ENCODE measurements at places on chromosomes 1 and 21.

- no peak for DNase-seq
These were observed 42.1 kb upstream of the EDARADD start for GRCh38 chr1:236351875-236352573.

DNA sequence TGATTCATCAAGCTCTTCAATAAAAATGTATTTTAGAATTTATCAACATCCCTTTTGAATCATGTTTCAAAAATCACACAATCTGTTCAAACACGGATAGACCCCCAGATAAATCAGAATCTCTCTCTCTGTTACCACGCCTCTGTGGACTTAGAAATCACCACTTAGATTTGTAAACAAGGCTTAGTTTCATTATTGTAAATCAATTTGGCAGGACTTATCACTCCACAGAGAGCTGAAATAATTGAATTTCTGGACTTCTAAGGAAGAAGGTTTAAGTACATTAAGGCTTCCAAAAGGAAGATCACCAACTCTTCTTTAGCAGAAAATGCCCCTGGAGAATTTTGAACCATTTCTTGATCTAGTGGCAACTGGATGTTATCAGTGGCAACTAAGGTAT, 100.4 kb downstream of the APP start:
- no peak for DNase-seq

- no peak for DNase-seq
These were observed 196.4 kb upstream of the GREM2 start for GRCh38 chr1:240808381-240808780.

GRCh38 chr1:187460093-187460492, 631.3 kb downstream of the PLA2G4A start:
- DNase-seq: no peak

- no peak for DNase-seq
These were observed 9.4 kb downstream of the RUSC1 start for GRCh38 chr1:155329980-155330598.

DNA sequence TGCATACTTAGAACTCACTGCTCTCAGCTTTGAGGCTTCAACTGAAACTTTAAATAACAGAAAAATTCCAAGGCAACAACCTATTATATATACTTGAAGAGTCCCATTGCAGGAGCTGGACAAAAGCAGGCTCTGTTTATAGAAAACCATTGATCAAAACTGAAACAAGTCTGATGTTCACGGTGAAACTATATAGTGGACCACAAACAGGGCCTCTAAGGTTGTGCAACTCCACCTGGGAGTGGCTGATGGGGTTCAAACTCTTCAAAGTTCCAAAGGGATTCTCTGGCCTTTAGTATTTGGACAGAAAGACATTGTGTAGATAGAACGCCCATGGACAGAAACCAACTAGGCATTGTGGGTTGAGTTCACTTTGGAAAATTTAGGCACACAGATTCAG, 140.3 kb downstream of the ZC3H11B start:
- DNase-seq: no peak

GRCh38 chr1:15260418-15261154, 13.6 kb downstream of the FHAD1 start:
- no peak for DNase-seq

DNA sequence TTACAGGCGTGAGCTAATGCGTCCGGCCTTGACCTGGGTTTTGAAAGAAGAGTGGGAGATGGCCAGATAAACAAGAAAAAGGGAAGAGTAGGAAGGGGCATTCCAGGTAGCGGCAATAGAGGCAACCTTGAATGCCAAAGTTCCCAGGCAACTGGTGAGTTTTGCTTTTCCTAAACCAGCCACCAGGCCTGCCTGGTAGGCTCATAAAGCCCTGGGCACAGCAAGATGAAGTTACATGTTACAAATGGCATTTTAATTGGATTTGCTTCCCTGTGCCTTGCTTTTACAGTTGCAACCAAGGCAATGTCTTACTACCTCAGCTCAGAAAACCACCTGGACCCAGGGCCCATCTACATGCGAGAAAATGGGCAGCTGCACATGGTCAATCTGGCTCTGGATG, 5.5 kb downstream of the LRRC42 start:
- no peak for DNase-seq

DNA sequence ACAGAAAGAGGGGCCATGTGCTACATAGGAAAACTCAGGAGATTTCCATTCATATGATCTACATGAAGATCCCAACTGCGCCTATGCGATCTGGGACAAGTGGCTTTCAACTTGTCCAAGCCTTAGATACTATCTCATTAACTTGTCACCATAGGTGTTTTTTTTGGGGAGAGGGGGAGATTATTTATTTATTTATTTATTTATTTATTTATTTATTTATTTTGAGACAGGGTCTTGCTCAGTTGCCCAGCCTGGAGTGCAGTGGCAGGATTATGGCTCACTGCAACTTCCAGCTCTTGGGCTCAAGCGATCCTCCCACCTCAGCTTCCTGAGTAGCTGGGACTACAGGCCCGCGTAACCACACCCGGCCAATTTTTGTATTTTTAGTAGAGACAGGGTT, 11.3 kb downstream of the FABP3 start:
- DNase-seq: no peak

DNA sequence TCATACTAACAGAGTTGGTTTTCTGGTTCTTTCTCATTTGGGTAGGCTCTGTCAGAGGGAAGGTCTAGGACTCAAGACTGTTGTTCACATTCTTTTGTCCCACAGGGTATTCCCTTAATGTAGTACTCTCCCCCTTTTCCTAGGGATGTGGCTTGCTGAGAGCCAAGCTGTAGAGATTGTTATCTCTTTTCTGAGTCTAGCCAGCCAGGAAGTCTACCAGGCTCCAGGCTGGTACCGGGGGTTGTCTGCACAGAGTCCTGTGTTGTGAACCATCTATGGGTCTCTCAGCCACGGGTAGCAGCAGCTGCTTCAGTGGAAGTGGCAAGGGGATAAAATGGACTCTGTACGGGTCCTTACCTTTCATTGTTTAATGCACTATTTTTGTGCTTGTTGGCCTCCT, 226.4 kb downstream of the LBR start:
- no peak for DNase-seq

GRCh38 chr1:2346691-2347408, 44.5 kb downstream of the MORN1 start:
- DNase-seq: no peak

- no peak for DNase-seq
These were observed 80.9 kb upstream of the LBR start for GRCh38 chr1:225508538-225509375.

GRCh38 chr1:14160781-14161180, 437.7 kb upstream of the KAZN start:
- no peak for DNase-seq

DNA sequence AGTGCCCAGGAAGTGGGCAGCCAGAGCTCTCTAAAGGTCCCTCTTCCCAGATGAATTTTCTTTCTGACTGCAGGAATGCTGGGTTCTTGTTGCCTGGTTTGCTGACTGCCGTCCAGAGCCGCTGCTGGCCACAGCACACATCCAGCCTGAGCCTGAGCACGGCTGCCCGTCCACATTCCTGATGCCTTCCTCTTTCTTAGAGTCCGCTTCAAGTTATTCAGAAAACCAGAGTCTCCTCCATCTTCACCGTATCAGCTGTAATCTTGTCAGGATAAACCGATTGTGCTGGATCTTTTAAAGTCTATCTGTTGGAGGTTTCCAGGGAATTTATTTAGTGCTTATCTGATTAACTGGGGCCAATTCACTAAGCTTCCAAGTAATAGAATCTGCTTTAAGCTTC, 84.8 kb upstream of the BCAR3 start:
- no peak for DNase-seq

DNA sequence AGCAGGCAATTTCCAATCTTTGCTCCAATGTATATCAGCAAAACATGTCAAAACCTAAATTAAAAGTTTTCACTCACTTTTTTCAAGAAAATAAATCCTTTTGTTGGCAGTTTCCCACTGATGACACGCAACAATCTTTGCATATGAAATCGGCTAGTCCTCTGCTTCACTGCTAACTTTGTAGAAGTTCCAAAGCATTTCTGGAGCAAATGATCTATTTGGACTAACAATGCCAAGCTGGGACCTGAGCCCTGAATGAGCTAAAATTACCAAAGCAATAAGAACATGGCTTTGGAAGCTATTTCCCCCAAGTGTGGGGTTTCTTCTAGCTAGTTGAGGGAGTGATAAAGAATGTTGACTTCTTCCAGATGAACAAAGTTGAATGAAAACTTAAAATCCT, 5.1 kb downstream of the BEND5 start:
- no peak for DNase-seq

DNA sequence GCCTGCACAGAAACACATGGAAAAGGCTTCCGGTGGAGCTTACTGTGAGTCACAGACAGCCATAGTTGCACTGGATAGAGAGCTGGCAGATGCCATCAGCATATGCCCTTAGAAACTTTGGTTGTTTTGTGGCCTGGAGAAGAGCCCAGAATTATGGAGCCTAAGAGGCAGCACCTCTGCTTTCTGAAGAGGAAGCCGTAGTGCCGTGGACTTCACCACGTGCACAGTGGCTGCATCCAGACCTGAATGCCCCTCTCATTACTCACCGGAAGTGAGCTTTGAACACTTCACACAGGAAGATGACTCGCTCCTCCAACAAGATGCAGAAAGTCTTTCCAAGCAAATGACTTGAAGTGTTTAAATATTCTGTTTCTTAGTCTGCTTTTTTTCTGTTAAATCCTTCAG, 28.4 kb downstream of the JUN start:
- DNase-seq: no peak

DNA sequence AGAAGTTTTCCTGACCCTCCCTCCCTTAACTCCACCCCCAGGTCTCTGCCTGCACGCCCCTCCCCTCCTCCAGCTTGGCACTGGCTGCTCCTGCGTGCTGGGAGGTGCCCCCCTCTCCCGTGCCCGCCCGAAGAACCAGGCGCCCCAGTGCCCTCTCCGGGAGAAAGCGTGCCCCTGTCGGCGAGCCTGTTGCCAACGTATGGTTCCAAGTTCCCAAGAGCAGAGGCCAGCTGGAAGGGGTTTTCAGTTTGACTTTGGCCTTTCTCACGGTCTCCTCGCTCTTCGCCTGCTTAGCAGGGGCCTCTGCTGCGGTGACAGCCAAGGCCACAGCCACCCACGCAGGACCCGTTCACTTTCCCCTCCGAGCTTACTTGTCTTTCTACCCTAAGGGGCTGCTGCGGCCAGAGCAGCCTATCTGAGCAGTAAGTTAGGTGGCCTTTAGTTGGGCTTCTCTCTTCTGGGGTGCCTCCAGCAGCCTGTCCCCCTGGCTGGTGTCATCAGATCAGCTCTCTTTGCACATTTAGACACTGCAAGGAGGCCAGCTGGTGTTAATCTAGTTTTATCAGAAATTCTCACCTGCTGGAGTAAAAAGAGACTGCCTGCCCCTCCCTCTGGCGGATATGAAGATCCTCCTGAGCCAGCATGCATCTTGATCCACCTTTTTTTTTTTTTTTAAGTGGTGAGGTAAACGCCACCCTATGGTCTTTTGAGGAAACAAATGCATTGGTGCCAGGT, 1.5 kb downstream of the STUM start:
- no peak for DNase-seq

GRCh38 chr1:42966688-42967612, 8.3 kb upstream of the SLC2A1 start:
- no peak for DNase-seq

GRCh38 chr1:33984906-33985565, 121.2 kb downstream of the HMGB4 start:
- no peak for DNase-seq

GRCh38 chr1:212257157-212257556, 28.1 kb upstream of the PPP2R5A start:
- DNase-seq: no peak

DNA sequence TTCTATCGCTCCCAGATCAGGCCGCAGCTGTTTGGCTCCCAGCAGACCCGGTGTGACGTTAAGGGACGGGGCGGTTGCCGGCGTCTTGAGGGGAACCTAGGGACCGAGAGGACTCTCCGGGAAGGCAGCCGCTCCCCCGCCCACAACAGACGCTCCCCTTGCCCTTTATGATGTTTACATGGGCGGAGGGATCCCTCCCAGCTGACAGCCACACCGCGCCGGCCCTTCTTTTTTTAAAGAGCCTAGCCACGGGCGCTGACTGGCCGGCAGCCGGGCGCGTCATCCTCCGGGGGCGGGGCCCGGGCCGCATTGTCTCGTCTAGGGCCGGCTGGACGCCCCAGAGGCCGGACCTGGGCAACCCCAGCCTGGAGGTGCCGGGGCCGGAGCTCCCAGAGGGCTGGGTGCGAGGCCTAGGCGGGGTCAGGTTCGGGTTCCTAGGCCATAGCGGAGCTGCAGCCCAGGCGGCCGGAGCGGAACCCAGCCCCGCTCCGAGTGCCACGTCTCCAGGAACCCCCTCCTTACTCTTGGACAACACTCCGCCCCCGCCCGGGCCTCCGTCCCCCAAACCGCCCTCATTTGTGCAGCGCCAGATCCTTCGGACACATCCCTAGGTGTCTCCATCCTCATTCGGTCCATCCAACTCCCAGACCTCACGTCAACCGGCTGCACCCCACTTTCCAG, at the start of gene PCAT6:
TSS of gene PCAT6 (plus strand) at position 340 of the 681 bp plus-strand sequence.
- peak; percentile 71 for DNase-seq

GRCh38 chr1:24596401-24596880, 40.6 kb downstream of the NCMAP start:
- no peak for DNase-seq

DNA sequence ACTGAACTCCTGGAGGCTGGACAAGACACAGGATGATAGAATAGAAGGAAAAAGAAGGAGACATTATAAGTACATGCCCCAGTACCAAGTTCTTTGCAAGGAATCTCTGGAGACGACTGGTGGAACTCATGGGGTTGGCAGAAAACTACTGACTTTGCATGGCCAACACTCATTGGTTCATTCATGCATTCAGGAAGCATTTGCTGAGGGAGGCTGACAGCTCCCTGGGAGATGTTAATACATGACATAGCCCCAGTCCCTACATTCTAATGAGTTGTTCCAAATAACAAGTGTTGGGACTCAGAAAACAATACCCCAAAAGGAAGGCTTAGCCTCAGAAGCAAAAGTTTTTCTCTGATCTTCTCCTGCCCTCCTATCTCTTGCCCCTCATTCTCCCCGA, 172.8 kb upstream of the IRF2BP2 start:
- DNase-seq: no peak

DNA sequence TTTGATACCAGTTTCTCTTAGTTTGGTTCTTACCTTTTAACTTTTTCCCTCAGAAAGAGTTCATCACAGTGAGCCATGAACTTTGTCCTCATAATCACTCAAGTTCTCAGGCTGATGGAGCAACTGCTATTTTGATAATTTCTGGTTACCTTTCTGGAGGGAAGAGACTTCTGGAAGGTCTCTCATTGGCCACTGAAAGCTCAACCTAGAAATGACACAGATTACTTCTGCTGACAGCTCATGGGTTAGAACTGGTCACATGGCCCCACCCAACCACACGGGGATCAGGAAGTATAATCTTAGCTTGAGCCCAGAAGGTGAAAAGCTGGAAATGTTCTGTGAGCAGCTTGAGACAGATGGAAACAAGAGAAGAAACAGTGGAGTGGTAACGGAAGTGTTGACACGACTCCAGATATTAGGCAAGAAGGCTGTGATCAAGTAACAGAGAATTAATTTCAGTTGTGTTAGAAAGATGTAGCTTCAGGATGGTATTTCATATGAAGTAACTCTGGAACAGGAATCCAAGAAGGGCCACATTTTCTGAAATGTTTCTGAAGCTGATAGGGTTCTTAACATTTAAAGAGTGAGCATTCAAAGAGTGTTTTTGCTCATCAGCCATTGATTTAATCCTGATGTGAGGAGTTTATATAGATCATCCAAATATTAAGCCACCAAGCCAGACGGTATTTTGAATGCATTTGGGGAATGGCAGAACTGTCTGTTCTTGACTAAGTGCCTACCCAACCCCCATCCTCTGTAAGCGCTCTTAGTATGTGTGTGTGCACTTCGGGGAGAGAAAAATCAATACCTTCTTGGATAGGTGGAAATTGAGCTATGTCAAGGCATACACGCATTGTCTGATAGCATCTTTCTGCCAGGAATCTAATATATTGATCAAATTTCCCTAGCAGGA, 21.9 kb upstream of the XPR1 start:
- no peak for DNase-seq
